ENCODE measurements at places on chromosomes 5 and 9.

DNA sequence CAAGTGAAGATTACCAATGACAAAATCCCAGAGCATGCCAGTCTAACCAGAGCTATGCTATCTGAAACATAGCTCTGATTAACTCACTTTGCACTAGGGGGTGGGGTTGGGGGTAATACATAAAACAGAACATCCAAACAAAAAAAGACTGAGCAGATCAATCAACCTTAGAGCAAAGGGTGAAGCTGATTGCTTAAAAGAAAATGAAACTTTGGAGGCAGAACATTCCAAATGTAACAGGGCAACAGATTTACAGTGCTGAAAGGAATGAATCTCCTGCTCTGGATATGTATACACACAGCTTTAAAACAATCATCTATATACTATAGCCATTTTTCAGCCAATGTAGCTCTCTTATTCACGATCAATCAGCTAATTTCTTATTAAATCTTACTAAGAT lies 4.9 kb downstream of the IL6ST start:
- DNase-seq, result no peak

DNA sequence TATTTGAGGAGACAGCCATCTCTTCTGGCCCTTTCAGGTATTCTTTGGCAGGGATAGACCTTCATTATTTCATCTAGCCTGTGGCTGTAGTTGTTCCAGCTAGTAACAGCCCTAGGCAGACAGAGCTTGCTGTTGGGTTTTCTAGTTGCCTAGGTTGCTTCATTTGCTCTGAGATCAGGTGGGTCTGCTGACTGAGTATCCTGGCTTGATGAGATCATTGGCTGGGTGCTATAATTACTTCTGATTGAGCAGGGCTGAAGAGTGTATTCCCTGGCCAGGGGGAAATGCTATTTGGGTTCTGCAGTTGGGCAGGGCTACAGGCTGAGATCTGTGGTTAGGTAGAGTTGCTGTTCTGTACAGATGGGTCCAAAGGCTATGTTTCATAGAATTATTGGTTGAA lies 456.1 kb downstream of the PSAT1 start:
- DNase-seq, result no peak

DNA sequence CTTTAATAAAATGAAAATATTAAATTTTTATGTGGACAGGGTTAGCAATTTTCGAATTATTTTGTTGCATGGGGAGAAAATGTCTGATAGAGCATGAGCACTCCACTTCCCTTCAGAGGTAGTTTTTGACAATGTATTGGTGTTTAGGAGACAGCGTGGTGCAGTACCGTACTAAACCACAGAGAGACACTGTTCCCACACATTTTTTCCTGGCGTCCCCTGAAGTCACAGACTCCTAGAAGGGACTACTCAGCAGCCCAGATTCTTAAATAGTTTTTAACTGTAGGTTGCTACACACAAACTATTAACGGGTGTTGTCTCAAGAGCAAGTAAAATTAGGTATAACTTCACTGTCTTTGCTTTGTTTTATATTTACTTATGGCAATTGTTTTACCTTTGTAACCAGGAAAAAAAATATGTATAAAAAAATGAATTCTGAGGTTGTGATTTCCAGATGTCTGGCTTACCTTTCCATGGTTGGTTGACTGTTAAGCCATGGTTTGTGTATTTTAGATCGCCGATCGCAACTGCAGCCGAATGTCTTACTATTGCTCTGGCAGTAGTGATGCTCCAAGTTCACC lies 171.2 kb downstream of the DOCK8 start:
- peak; percentile 29 for DNase-seq

- no peak for DNase-seq
Measured at GRCh38 chr9:26406676-26407075, 485.9 kb downstream of the CAAP1 start.

- DNase-seq, result peak; percentile 80
Measured at GRCh38 chr9:16545639-16546038, 324.8 kb downstream of the BNC2 start.

DNA sequence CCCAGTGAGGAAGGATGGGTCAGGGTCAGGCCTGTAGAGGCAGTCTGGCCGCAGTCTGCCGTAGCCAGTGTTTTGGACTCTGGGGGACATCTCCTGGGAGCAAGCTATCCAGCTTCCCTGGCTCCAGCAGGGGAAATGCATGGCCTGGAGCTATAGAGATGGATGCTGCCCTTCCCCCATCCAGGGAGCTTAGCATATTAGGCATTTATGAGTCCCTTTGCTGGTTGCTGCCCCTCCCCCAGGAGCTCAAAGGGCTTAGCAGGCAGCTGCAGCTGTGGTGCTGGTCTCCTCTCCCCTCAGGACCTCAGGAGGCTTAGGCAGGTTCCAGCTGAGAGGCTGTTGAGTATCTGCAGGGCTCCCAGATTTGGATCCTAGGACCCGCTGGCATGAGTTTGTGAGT lies 1158.7 kb downstream of the DTWD2 start:
- no peak for DNase-seq

GRCh38 chr5:164094291-164094690 lies 588.9 kb downstream of the MAT2B start:
- DNase-seq, result no peak

DNA sequence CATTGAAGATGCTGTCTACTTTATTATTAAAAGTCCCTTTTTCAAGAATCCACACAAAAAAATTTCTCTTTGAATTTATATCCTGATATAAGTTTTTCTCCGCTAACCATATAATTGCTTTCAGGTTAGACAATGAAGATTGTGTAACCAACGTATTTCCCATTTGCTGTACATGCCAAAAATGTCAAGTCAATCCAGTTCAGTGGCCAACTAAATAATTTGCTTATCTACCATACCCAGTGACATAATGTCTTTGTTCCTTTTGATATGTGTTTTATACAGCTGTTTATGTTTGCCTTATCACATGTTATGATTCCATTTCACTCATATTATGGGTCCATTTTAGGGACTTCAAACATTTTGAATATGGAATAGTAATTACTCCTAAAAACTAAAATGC lies 349.9 kb downstream of the EFNA5 start:
- DNase-seq, result no peak

DNA sequence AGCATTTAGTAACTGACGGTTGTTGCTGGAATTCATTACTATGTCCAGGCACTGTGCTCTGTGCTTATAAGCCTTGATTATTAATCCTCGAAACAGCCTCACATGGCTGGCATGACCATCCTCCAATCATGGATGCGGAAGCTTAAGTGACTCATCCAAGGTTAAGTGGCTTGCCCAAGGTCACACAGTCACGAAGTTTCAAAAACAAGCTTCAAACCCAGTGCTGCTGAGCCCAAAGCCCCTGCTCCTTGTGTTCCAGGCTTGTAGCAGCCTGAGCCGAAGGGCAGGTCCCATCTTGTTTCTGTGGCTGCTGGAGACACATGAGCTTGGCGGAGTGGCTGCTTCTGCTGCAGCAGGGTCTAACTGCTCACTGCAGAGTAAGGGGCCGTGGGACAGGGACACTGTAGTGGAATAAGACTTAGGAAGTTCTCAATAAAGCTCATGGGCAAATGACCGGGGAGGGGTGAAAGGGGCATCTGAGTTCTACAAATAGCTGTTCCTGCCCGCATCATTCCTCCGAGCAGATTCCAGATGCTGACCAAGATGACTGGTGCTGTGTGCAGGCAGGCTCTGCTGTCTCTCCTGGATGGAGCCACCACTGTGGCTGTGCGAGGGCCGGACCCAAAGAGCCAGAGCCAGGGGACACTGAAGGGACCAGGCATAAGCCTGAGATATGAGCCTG lies 32.4 kb downstream of the WHRN start:
- DNase-seq, result no peak

GRCh38 chr5:84016085-84016484 lies 295.4 kb upstream of the HAPLN1 start:
- no peak for DNase-seq

- DNase-seq, result no peak
Measured at GRCh38 chr5:35151146-35151920, 79.0 kb downstream of the PRLR start.

GRCh38 chr5:51651476-51651875 lies 268.2 kb downstream of the ISL1 start:
- no peak for DNase-seq

GRCh38 chr9:116786737-116787136 lies 99.6 kb downstream of the TRIM32 start:
- no peak for DNase-seq

DNA sequence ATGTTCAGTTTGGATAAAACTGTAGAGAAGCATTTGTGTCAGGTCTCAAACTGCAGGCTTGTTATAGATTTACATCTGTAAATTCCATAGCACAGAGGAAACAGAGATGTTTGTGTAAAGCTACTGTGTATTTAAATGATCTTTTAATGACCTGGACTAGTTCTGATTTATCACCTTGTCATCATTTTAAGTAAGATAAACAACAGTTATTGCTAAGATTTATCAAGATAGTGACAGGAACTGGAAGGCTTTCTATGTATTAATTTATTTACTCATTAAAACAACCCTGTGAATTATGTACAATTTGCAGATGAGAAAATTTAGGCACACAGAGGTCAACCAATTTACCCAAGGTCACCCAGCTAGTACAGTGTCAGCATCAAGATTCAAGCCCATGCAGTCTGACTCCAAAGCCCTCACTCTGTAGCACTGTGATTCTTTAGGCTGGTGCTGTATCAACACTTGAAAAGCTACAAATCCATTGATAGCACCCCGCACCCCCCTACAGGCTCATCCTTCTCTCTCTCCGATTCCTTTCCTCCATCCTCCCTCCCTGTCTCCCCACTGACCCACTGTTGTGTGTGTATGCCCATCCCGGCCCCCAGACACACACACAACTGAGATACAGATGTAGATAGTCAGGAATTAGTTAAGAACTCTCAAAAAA lies 184.5 kb downstream of the FBN2 start:
- no peak for DNase-seq

DNA sequence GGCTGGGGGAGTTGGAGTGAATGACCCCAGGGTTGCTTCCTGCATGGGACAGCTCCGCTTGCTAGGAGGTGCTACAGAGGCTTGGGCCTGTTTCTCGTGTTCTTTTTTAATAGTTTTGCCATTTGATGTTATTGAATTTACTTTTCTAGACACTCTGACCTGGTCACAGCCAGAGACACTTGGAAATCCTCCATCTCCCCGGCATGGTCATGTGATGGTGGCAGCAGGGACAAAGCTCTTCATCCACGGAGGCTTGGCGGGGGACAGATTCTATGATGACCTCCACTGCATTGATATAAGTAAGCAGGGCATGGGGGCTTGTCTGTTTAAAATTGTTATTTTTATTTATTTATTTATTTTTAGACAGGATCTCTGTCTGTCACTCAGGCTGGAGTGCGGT lies 13.4 kb downstream of the HSPA5 start:
- DNase-seq, result no peak
